Brain microvascular endothelial cell (primary cell): ENCODE measurements at places on chromosomes 2 and 18.

DNA sequence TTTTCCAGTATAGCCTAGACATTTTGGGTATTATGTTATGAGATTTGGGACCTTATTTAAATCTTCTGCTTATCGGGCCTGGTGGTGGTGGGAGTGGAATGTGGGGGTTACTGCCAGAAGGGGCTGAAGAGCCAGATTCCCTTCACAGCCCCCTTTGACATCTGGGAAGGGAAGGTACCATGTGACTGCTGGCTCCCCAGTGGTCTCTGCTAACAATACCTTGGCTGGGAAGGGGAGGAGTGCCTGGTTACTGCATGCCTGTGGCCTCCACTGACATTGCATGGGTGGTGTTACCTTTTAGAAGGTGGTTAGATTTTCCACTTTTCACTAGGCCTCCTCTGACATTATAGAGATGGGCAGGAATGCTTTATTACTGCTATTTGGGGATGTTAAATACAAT lies 8.0 kb downstream of the ATP9B start:
- no peak for DNase-seq

GRCh38 chr2:96374211-96374951 lies 38.8 kb downstream of the NCAPH start:
- DNase-seq, result peak; percentile 32

- DNase-seq, result no peak
Observed at GRCh38 chr18:46939998-46940571, 22.7 kb downstream of the KATNAL2 start.

DNA sequence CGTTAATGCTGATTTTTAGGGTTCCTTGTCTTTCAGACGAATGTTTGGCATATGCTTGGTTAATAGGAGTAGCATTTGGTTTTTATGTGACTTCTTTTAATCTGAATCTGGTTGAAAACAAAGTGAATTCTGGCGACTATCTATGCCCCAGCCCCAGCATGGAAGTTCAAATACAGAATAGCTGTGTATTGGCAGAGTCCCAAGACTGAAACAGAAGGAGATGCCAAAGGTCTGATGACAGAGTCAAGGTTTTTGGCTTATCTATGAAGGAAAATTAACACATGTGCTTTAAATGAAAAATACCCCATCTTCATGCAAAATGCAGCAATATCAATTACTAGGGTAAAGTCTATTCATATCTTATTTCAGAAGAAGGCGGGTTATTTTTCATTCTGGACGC lies 734.8 kb upstream of the NXPH2 start:
- DNase-seq, result no peak

- DNase-seq, result no peak
Observed at GRCh38 chr2:218482651-218483050, 63.7 kb downstream of the VIL1 start.

DNA sequence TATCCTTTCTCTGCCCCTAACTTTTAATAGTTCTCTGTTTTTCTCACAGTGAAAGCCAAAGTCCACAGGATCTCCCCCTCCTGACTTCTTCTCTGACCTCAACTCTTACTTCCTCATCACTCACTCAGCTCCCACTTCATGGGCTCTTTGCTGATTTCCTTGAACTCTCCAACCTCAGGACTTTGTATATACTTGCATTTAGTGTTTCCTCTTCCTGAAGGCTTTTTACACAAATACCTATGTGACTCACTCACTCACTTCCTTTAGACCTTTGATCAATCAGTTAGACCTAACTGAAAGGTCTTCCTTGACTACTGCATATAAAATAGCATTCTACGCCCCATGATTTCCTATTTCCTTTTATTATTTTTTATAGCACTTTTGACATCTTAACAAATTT lies 233.1 kb upstream of the MEX3C start:
- DNase-seq, result no peak

DNA sequence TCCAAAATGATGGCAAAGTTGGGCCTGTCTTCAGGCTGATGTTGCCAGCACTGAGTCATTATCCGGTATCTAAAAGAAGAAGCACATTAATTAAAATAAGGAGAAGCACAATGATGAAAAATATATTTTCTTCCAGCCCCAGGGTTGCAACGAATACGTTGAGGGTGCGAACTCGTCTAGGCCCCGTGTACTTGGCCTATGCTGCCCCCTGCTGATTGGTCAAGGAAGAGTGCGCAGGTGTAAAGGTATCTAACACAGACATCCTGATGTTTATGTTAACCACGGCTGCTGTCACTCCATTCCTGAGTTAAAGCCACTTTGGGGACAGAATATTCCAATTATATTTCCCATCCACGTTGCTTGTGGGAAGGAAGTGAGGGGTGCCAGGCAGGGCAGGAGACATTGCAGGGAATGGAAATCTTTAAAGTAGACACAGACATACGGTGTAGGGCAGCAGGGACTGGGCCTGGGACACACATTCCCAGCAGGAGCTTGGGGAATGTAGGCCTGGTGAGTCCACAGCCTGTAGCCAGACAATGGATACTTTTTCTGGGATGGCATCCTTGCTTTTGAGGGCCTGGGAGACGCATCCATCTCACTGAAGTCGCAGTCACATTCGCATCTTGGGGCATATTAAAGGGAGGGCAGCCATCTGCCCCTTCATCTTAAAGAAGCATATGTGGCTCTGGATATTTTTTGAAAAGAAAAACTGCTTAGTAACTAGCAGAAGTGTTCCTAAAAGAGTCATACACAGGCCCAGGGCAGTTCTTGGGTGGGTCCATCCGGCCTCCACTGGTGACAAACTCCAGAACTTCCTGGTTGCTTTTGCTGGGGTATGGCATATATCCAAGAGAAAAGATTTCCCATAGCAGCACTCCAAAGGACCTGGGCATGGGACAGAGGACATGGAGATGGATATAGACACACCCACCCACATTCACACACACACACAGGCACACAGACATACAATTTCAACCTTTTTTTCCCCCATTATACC lies 81.9 kb downstream of the CLIP4 start:
- peak; percentile 47 for DNase-seq

DNA sequence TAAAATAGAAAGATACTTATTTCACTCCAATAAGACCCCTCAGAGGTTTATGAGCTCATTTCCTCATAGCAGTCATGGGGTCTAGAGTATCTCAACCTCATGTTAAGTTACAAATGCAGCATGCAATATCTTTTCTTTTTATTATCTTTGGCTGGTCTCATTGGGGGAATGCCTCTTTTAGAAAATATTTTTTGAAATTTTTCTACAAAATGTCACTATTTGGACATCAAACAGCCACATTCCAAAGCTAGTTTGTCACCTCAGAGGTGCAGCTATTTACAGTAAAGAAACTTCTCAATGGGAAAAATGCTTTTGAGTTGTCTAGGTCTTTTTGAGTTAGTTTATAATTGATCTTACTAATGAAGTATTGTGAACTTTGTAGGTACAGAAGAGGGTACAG lies 370.7 kb upstream of the LRATD1 start:
- no peak for DNase-seq

- DNase-seq, result peak; percentile 86
Observed at GRCh38 chr2:60414495-60415138, 138.8 kb downstream of the BCL11A start.

DNA sequence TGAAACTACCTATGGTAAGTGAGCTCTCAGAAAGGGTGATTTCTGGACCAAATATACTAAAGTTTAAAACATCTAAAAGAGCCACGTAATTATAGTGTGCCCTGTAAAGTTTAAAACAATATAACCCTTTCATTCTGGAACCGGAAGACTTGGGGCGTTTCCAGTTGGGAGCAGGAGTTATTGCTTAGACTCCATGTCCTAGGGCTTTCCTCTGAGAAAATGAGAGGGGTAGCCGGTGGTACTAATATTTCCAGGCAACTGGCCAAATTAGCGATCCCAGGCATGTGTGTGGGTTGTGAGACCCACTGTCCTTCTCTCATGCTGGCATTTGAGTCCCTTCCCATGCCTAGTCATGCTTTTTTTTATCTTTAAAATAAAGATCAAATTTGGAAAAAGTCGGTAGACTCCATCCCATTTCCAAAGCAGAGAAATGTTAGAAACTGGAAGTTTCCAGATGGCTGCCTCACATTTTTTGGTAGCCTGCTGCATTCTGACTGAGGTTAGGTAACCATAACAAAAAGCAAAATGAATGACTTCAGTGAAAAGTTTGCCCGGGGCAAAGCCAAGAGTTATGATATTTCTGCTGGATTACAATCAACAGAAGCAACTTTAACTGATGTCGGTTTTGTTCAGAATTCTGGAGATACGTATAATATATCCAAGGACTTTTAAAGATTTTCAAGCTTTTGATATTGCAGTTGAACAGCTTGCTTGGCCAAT lies 227.4 kb downstream of the SS18 start:
- DNase-seq, result no peak

- DNase-seq, result no peak
Observed at GRCh38 chr2:1375794-1376193, 37.5 kb upstream of the TPO start.

DNA sequence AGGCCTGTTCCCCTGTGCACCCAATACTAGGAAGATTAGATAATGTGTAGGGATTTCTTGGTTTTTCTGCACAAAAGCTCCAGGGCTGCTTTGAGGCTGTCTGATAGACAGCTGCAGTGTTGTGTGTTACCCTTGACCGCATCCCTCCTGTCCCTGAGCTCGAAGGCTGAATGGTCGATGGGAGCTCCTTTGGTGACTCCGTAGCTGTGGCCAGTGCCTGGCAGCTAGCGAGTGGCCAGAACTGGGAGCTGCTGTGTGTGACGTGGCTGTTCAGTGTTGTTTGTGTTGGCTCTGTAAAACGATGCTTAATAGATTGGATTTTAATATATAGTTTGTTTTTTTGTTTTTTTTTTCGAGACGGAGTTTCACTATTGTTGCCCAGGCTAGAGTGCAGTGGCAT lies 170.0 kb downstream of the AGAP1 start:
- DNase-seq, result no peak

GRCh38 chr2:139218181-139218580 lies 438.0 kb upstream of the NXPH2 start:
- DNase-seq, result no peak

DNA sequence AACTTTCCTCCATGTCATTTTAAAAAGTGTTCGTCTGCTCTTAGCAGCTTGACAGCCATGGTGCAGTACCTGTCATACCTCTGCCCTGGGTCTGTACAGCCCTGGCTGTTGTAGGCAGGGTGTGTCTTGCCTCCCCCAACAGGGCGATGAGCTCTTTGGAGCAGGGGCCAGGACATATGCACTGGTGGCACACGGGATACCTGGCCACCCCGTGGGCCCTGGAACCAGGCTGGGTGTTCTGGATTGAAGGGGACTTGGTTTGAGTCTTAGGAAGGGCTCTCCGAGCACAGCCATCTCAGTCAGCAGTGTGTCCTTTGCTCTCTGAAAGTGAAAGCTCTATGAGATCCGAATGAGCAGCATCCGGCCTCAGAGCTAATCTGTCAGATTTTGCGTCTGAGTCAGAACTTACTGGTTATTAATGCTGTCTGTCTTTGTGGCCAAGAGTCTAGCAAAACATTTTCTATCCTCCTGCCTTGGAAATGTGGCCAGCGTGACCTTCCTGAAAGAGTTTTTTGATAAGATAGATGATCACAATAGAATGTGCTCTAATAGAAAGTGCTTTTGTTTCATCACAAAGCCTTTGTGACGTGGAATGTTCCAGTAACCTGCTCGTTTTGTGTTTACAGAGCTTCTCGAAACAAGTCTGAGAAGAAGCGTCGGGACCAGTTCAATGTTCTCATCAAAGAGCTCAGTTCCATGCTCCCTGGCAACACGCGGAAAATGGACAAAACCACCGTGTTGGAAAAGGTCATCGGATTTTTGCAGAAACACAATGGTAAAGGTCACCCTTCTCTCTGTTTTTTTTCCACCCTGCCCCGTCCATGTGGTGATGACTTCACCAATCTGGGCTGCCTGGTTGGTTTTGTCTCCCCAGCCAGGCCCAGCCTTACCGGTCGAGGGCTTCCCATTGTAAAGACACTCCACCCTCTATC lies 77.3 kb upstream of the RPL31 start:
- DNase-seq, result peak; percentile 85

GRCh38 chr2:42788882-42789281 lies 3.5 kb downstream of the HAAO start:
- DNase-seq, result no peak

- DNase-seq, result no peak
Observed at GRCh38 chr18:4292696-4293095, 162.4 kb downstream of the DLGAP1 start.

GRCh38 chr2:5666798-5667197 lies 25.4 kb upstream of the SOX11 start:
- peak; percentile 28 for DNase-seq

GRCh38 chr2:112001136-112001715 lies 53.8 kb upstream of the TMEM87B start:
- DNase-seq, result no peak

GRCh38 chr18:42178376-42179080 lies 223.5 kb downstream of the PIK3C3 start:
- DNase-seq, result no peak

DNA sequence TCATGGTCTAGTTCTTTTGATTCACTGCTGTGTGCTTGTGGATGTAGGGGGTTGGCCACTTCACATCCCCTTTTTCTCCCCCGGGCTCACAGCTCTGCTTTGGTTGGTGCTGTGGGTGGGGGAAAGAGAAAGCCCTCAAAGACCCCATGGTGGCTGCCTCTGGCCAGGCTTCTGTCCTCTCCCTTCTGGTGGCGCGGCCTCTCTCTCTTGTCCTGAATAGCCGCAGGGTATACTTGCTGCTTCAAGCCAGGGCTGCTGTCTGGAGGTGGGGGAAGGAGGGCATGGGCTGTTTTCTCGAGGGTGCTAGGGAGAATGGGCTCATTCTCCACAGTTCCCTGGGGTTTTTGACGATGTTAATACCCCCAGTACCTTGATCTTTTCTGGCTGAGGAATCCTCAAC lies 53.9 kb downstream of the IL1R2 start:
- DNase-seq, result no peak

DNA sequence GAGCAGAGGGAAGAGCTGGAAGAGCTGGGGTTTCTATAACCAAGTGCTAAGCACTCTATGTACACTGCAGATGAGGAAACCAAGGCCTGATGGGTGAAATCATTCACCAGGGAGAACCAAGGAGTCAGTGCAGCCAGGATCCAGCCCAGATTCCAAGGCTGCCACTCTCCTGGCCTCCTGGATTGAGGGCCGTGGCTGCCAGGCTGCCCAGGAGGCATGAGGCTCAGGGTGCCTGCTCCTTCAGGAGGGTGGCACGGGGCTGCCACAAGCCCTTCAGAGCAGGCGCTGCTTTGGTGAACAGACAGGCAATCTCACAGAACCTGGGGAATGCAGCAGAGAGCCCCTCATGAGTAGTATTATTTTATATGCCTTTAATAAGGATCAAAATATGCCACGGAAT lies 293.7 kb upstream of the HDAC4 start:
- DNase-seq, result no peak

DNA sequence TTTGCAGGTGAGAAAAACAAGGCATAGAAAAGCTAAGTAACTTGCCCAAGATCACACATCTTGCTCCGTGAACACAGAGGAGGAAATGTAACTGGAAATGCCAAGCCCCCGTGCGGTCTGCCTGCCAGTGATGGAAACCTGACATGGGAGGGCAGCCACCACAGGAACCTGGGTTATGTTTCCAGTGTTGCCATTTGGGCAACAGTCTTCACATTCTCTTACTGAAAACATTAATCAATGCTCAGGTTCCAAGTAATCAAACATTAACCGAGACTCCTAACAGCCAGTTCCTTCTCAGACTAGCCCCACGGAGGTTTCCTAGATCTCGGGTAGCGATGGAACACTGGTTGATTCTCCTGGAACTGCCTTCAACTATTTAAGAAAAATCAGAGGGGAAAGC lies 2.5 kb downstream of the TGFA start:
- DNase-seq, result no peak

GRCh38 chr2:64251497-64252250 lies 107.5 kb upstream of the PELI1 start:
- no peak for DNase-seq

GRCh38 chr2:68241732-68242131 lies 10.6 kb downstream of the PPP3R1 start:
- no peak for DNase-seq

- peak; percentile 91 for DNase-seq
Observed at GRCh38 chr18:54388203-54389142, 30.8 kb downstream of the C18orf54 start.
